SK-N-SH treated with all-trans-retinoic acid at 6 μM for 48 hours (cell line): ENCODE measurements at places on chromosomes 3 and 15.

GRCh38 chr15:98807262-98807661 is 158.9 kb downstream of the IGF1R start:
- peak; percentile 51 for ATAC-seq

DNA sequence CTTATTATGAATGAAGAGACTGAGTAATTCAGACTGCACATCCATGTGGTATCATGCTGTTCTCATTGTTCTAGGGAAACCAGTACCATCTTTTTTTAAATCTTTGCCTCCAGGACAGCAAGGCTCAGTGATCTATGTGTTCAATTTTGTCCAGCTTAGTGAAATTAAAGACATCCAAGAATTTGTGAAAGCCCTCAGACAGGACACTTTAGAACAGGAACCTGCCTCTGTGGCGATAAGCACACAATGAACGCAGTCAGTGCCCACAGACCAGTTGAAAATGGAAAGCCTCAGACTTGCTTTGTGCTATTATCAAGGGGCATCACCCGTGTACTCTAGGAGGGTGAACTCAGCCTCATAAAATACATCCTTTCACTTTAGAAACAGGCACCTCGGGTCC is 20.1 kb downstream of the EID1 start:
- ATAC-seq: no peak

DNA sequence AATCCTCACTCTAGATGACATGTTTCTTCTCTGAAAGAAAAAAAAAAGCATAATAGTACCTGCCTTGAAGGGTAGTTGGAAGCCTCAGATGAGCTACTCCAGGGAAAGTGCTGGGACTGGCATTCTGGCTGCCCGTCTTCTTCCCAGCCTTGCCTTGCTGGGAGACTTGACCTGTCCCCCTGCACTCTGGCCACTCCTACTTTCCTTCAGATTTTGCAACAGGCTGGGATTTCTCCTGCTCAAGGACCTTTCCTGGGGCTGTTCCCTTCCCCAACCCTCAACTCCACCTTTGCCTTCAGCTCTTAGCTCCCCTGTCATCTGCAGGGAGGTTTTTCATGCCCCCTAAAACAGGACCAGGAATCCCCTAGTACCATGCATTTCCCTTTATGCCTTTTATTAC is 609.9 kb upstream of the CFAP20DC start:
- no peak for ATAC-seq

DNA sequence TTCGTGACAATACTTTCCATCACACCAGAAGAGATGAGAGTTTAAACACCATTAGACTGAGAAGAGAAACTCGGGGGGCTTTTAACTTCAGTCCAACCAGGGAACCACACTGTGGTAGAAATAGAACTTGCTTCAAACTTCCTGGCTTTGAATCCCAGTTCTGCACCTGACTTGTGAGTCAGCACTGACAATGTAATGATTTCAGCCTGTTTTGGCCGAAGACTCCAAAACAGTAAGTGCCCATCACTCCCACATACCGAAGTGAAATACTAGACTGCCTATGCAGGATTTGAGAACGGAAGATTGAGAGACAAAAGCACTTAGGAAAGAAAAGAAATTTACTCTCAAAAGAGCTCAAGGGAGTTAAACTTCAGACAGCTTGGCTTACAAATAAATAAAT is 27.0 kb downstream of the C2CD4B start:
- peak; percentile 91 for ATAC-seq

- no peak for ATAC-seq
Observed at GRCh38 chr3:166071-166470, 30.5 kb upstream of the CHL1 start.

GRCh38 chr3:125132815-125133214 is 77.0 kb upstream of the HEG1 start:
- no peak for ATAC-seq

DNA sequence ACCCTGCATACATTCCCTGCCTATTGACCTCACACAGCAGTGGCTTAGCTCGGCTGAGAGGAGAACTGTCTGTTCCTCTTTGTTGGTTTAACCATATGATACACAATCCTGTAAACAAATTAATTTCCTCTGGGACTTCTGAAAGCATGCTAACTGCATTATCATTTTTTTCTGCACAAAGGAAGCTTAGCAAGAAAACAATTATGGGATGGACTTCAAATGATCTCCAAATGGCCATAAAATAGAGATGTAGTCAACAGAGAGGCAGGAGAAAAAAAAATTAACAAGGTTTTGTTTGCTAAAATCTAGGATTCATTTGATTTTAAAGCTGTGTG is 14.4 kb upstream of the TMC3 start:
- ATAC-seq: no peak

DNA sequence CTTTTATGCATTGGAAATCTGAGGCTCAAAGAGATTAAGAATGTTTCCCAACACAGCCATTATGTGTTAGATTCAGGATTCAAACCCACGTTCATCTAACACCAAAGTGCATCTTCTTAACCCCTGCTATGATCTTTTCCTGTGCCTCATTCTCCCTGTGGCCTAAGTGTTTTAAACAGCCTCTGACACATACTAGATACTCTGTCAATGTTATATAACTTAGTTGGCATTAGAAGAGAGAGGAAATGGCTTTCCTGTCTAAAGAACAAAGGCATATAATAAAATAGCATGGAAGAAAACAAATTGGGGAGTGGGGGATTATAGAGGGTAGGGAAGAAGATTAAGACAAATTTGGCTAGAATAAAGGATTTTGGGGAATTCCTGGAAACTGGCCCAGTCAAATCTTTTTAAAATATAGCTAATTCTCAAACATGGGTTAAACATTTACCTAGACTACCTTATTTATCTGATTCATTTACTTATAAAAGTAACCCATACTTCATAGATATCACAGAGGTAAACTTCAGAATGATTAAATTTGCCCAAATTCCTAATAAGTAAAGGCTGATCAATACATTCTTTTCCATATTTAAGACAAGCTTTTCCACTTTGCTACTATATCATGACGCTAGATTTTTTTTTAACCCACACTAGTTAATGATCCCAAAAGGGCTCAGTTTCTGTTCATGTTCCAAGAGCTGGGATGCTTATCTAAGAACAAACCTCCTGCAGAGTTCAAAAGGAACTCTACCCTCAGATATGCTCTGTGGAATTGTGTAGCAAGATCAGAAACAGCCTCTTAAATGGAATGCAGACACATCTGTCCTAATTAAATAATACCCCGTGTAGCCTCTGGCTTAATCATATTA is 122.9 kb upstream of the PTPRG start:
- no peak for ATAC-seq

GRCh38 chr3:50396502-50396901 is 37.2 kb upstream of the TMEM115 start:
- ATAC-seq: no peak

GRCh38 chr3:66259566-66260255 is 38.9 kb downstream of the SLC25A26 start:
- ATAC-seq: no peak

DNA sequence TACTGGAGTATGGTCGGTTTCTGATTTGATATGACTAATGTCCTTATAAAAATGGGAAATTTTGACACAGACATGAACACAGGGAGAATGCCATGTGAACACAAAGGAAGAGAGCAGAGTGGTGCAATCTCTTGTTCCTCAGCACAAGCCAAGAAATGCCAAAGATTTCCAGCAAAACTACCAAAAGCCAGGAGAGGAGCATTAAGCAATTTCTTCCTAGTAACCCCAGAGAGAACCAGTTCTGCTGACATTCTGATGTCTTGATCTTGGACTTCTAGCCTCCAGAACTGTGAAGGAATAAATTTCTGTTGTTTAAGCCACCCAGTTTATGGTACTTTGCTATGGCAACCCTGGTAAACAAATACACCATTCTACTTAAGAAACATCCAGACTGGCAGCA is 227.8 kb upstream of the MRPL3 start:
- ATAC-seq: no peak

DNA sequence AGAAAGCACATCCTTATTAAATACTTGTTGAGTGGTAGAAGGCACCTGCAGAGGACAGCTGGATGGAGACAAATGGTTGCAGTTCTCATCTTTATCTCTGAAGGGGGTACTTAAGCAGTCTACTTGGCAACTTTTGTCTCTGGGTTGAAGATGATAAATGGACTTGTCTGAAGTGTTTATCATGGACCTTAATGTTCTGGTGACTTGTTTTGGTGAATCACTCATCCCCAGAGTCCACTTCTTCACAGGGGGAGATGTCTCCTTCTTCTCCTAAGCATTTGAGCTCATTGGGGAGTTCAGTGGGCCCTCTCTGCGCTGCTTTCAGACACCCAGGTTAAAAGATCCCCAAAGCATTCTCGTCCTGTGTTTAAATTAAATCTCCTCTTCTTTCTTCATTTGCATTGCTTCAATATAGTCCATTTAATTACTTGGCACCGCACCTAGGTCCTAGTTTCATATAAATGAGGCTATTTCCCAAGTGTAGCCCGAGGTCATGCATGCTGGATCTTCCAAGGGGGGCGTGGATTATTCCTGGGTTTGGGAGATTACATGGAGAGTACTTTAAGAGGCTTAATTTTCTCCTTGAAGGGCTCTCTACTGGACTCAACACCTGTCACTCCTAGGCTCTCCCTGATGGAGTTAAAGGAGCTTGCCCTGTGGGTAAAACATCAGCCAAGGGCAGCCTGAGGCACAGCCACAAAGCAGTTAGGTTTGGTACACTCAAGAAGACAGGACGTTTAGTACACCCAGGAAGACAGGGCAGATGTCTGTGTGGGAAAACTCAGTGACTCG is 239.3 kb upstream of the C2CD4B start:
- ATAC-seq: no peak

DNA sequence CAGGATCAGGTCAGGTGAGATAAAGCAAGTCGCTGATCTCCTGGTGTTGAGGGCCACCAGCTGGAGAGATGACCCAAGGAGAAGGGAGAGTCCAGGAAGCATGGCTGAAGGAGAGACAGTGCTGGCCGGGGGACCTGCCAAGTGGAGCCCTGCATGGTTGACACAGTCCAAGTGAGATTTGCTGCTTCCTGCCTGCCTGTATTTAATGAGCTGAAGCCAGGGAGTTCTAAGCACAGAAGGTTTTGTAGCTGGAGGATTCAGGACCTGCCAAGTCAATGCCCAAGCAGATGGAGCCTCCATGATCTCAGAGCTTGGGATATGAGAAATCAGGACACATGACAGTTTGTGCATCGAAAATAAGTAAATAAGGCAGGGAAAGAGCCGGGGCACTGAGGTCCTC is 125.6 kb downstream of the SRGAP3 start:
- no peak for ATAC-seq
